MV-4-11 (cell line): ENCODE measurements at places on chromosomes 4 and X.

- no peak for DNase-seq
Measured at GRCh38 chr4:5782829-5783476, 72.0 kb downstream of the EVC start.

- no peak for DNase-seq
Measured at GRCh38 chr4:111330786-111331185, 707.9 kb upstream of the PITX2 start.

DNA sequence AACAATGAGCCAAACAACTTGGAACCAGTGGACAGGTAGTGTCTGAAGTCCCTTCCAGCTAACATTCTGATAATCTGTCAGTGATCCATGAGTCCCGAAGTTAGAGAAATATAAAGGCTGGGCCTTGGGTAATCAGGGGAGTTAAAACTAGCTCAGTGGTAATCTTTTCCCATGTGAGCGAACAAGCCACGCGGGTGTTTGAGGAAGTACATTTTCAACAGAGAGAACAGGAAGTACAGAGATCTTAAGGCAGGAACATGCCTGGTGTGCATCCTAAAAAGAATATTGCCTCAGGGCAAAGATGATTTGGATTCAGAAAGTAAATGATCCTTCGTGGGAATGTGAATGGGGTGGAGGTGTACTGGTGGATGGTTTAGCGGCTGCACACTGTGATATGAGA lies 42.9 kb downstream of the FNIP2 start:
- peak; percentile 85 for DNase-seq

GRCh38 chr4:135824759-135825296 lies 1623.2 kb upstream of the PABPC4L start:
- no peak for DNase-seq

GRCh38 chr4:61923179-61923578 lies 723.1 kb downstream of the ADGRL3 start:
- no peak for DNase-seq

- no peak for DNase-seq
Measured at GRCh38 chrX:93422693-93423092, 250.7 kb downstream of the NAP1L3 start.

DNA sequence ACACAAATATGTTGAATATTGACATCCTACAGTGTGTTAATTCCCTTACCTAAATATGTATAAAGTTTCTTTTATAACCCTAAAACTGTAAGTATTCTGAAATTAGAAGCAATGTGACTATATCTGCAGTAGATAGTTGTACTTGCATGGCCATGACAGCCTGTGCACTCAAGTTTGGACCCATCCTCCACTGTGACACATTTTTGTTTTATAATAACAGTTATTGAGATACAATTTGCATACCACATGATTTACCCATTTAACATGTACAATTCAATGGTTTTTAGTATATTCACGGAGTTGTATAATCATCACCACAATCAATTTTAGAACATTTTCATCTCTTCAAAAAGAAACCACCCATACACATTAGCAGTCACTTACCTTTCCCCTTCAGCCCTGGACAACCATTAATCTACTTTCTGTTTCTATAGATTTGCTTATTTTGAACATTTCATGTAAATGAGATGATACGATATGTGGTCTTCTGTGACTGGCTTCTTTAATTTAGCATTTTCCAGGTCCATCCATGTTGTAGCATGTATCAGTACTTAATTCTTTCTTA lies 29.6 kb downstream of the HERC3 start:
- DNase-seq: no peak

GRCh38 chr4:88792268-88792781 lies 94.7 kb upstream of the NAP1L5 start:
- DNase-seq: peak; percentile 31

DNA sequence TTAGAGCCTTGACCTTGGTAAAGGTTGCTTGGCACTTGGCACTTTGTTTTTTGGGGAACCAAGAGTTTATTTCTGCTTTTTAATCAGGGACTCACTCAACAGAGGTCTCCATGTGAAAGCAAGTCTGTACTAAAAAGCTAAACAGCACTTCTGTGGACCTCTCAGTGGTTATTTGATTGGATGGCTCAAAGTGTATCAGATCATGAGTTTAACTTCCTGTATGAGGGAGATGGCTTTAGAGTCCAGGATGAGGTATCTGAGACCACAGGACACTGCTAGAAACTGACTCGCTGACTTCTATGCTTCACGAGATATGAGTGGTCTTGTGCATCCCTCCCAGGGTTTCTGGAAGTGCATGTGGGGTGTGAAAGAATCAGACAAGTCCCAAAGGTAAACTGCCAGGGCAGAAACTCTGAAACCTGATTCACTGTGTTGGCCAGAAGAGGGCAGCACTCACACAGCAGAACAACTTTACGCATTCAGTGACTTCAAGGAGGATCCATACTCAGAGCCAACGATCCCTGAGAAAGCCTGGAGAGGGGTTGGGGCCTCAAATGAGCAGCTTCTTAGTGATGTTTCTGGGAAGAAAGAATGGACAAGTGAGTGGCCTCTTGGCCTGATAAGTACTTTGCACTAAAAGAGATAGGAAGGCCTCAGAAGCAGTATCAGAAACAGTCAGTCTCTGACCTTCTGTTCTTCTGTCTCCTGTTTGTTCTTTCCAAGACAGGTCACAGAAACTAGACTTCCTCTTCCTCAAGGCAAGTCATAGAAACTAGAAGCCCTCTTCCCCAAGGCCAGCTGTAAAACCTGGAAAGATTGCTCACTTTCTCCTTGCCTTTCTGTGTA lies 220.3 kb upstream of the CXCL13 start:
- peak; percentile 48 for DNase-seq

DNA sequence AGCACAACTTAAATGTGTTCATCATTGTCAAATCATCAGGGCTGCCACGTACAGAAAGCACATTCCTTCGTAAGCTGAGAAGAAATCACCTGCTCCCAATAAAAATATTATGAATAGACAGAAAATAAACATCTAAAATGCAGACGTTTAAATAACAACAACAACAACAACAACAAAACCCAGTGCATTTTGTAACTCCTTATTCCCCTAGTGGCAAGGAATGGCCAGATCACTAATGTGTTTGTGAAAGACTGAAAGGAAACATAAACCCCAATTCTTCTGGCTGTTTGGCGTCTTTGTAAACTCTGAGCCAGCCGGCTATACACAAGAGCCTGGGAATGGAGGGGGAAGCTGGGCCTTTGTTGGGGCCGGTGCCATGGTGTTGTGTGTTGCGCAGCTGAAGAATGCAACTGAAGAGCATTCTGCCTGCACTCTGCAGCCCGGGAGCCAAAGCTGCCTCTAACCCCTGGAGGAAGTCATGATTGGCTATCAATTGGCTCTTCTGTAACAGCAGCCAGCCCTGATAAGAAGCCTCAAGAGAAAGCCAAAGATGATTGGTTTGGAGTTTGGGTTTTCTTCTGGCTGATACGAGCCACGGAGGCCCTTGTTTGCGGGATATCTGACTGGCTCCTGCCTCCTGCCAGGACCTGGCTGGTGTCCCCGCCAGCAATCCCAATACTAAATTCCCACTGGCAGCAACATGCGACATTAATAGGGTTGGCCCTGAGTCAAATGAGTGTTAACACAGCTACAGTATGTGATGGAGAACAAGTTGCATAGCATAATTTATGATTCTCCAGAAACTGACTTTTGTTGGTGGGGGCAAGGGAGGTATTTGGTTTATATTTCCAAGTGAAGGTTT lies 89.7 kb upstream of the TFDP3 start:
- DNase-seq: no peak
